ENCODE measurements at places on chromosomes 1 and 21.

DNA sequence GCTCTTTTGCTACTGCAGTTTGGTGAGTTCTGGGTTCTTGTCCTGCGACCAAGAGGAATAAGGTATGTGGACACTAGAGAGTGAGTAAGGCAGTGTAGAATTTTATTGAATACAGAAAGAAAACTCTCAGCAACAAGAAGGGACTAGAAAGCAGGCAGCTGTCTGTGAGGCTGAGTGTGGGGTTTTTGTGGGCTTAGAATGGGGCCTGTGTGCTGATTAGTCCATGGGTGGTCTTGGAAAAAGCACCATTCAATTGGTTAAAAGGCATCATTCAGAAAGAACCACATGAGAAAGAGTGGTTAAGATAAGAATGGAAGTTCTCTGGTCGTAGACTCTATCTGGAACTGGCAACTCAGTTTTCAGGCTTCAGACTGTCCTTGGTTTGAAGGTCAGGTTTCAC is 298.8 kb downstream of the TGFB2 start:
- DNase-seq = no peak

- DNase-seq = no peak
Measured at GRCh38 chr1:246108278-246108925, 398.7 kb downstream of the SMYD3 start.

GRCh38 chr1:225899044-225899925 is 10.3 kb upstream of the LEFTY1 start:
- DNase-seq = no peak

- peak; percentile 36 for DNase-seq
Measured at GRCh38 chr1:6889875-6890480, 104.7 kb downstream of the CAMTA1 start.

DNA sequence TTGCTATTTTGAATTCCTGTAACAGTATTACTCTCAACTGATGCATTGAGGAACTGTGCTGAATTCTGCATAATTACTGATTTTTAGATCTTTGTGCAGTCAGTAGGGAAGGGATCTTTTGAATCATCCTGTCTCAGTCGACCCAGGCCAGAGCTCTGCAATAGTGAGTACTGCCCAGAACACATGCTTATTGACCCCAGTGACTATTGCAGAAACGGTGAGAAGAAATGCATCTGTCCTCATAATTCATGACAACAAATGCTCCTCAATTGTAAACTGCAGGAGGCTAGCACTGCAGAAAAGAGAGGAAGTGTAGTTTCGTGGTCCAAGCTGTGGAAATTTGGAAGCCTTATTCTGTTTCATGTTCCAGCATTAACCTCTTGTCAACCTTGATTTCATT is 19.6 kb downstream of the EDARADD start:
- DNase-seq = no peak

DNA sequence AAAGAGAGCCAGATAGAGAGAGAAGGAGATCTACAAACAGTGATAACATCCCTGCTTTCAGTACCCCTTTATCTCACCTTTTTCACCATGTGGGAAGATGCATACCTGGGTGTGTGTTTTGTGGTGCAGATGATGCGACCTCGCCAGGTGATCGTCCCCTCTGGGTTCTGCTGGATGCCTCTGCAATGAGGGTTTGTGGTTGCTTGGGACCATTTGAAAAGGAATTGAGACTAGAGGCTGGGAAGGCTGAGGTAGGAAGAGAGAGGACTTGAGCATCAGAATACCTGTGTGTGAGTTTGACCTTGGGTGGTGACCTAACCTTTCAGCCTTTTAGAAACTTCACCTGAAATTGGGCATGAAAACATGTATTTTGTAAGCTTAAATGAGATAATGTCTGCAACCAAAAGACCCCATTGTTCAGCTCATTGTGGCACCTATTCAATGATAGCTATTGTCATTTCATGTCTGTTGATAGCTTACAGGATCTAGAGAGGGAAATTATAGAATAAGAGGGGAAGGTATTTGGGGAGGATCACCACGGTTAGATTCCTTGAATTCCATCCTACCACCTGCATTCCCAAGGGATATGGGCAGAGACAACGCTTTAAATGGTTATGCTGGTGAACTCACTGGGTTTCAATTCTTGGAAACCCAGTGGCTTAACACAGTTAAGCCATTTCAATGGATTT is 125.7 kb downstream of the IGSF21 start:
- no peak for DNase-seq

DNA sequence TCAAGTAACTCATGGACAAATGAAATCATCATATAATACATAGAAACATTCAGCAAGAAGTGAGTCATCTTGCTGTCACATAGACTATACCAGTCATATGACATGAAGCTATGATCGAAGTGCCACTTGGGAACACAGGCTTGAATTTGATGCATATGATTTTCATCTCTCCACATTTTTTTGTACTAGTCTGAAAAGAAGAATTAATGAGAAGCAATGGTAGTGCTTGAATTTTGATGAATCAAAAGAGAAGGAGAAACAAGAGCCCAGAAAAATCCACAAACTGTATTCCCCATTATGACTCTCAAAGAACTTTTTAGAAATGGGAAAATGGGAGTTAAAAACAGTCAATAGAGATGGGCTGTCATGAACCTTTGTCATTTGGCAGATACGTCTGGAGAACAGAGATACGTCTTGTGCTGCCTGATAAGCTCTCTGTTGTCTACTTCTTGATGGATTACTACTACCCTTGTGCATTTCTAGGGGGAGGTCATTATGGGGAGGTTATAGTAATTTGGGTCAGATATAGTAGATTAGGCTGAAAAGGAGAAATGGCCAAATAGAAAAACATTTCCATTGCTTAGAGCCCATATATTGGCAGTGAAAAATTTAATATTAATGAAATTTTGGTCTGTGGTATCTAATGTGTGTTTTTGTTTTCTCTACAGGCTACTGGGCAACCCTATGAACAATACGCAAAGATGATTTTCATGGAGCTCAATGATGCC is 8.0 kb upstream of the LEPR start:
- no peak for DNase-seq

- DNase-seq = no peak
Measured at GRCh38 chr1:3747903-3748302, 4.3 kb upstream of the CCDC27 start.

- no peak for DNase-seq
Measured at GRCh38 chr21:41888749-41889376, 9.7 kb upstream of the PRDM15 start.

DNA sequence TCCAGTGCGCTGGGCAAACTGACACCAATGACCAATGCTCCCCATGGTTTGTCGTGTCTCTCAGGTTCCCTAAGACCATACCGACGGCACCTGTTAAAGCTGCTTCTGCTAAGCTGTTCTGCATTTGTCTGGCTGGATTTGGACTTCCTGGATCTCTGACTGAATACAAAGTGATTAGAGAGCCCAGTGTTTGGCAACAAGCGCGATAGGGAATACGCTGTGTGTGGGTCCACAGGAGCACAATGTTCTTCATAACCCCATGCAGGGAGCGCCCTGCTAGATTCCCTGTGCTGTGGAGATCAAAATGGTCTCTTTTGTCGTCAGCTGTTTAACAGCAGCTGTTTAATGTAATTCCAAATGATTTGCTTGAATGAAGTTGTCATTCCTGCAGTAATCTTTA is 26.0 kb upstream of the ESRRG start:
- no peak for DNase-seq

GRCh38 chr1:20640183-20640597 is 6.9 kb downstream of the PINK1 start:
- no peak for DNase-seq

DNA sequence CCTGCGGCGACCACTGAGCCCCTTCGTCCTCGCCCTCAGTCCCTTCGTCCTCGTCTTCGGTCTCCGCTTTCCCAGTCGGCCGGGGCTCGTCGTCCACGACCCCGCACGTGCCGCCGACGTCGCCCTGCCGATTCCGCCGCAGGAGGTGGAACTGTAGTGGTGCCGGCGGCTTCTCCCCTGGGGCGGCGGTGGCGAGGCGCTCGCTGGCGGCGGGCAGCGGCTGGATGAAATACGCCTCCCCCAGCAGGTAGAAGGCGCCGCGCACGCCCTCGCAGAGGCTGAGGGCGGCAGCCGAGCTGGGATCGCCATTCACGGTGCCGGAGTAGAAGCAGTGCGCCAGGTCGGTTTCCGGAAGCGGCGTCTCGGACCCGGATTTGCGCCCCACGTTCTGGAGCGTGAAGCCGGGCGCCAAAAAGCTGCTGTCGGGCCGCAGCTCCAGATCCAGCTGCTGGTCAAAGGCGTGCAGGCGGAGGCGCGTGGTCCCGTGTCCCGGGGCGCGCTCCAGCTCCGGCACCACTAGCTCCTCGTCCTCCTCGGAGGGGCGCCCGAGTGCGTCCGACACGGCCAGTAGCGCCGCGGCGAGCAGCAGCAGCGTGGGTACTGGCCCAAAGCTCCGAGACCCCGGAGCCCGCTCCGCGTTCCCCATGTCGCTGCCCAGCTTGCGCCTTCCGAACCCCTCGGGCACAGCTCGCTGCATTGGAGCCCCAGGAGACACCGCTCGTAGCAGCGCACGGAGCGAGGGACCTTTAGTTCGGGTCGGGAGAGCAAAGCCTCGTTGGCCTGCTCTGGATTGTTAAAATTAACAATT is 747 bp downstream of the ADAMTS1 start:
- no peak for DNase-seq

GRCh38 chr1:117929343-117930172 is at the start of the genes GDAP2 and WDR3:
Gene GDAP2, minus strand, starts transcription at chr1:117929621. Its CDS starts 9,264 bp downstream, at chr1:117920357.
Gene WDR3, plus strand, starts transcription at chr1:117929739. Its CDS starts 3,581 bp downstream, at chr1:117933320.
- peak; percentile 89 for DNase-seq

GRCh38 chr1:6612641-6613360 is 730 bp upstream of the PHF13 start:
- DNase-seq = no peak

DNA sequence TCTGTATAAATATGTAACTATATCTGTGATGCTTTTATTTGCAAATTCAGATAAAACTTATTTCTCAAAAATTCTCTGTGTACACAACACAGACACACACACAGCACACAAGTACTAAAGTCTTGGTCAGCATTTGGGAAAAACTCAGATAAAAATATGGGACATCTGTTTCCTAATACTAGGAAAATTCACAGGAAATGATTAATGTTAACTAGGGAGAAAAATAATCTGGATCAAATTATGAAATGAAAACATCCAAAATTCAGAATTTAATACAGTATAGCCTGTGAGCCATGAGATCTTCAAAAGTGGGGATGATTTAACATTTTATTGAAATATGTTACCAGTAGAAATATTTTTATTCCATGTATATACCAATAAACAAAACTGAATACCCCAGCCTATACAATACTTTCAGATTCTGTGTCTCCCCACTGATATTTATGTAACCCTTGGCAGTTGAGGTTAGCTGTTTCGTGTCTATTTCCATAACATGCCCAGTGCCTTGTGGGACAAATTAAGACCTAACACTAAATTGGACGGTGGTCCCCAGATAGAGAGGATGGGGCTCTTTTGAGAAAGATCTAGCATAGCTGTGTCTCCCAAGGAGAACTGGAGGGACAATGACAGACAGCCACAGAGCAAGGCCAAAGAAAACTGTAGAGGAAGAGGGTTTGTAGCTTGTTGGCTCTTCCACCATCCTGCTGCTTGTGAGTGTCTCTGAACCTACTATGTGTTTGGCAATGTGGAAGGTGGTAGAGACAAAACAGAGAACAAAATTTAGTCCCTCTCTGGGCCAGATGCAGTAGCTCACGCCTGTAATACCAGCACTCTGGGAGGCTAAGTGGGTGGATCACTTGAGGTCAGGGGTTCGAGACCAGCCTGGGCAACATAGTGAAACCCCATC is 47.2 kb downstream of the GNG12 start:
- DNase-seq = no peak

DNA sequence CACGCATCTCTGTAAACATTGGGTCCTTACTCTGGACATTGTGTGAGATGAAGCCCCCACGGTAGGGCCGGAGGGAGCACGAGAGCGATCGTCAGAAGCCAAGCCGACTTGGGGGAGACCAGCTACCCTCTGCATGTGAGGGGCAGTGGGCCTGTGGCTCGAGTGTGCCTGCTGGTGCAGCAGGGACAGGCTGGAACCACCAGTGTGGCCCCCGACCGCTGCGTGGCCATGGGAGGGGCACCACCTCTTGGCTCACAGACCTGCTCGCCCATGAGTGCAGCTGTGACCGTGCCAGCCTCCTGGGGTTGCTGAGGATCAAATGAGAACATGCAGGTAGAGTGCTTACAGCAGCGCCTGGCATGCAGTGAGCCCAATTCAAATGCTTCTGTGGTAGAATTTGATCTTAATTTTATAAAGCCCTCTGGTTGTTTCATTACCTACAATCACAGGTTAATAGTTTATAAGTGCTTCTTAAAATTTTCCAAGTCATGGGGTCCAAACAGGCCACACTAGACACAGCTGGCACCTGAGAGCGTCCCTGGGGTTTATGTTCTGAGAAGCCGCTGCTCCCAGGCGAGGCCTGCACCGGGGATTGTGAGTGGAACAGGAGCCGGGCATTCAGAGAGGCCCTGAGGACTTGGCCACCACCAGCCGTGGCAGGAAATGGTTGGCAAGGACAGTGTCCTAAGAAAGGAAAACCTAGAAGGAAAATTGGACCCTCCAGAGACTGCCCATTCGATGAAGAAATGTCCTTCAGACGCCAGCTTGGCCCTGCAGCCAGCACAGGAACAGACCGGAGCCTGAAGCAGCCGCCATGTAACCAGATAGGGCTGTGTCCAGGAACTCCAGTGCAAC is 22.6 kb upstream of the ADARB1 start:
- no peak for DNase-seq

DNA sequence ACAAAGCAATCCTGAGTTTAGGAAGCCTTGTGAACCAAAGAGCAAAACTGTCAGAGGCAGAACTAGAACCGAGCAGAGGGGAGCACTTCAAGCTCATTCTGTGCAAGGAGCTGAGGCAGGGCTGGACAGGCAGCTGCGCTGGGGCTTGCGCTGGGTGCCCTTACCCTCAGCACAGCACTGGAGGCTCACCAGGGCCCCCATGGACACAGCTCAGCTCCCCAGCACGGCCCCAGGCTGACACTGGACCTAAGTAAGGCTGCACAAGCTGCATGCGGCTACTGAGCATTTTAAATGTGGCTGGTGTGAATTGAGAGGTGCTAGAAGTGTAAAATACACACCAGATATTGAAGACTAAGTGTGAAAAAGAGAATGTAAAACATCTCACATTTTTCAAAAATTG is 22.1 kb downstream of the TMEM63A start:
- DNase-seq = no peak

DNA sequence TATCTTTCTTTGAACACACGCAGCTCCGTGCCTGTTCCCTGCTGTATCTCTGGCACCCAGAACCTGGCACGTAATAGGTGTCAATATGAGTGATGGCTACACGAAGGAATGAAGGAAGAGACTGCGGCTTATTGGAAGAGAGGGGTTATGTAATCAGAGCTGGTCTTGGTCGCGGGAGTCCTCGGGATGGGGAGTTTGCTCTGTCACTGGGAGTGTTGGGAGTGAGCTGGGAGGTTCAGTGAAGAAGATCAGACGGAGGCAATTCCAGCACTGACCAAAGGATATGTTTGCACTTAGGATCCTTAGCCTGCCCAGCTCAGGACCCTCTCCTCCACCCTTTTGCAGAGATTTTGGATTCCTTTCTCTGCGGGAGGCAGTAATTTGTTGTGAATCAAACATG is 709.1 kb downstream of the PTPRU start:
- no peak for DNase-seq

GRCh38 chr21:45887120-45887611 is 94.4 kb upstream of the COL6A1 start:
- no peak for DNase-seq

- DNase-seq = no peak
Measured at GRCh38 chr1:47950471-47950870, 46.7 kb downstream of the TRABD2B start.

Measured in cerebellar nuclear complex (tissue), 1 donor.